HT1080 (cell line): ENCODE measurements at places on chromosomes 5 and 9. TPM values are rescaled to one million over a fixed set of nuclear protein-coding genes. Genes with fewer than 3 reads are reported as not detected.

KCNV2 gene
- total RNA-seq: not detected in 2 replicates

MTAP gene
- 1.8 and 1.9 TPM in 2 replicates for total RNA-seq

SLC2A6 gene
- 2.3 and 2.4 TPM in 2 replicates for total RNA-seq

ZBTB26 gene
- 4.2 and 5.4 TPM in 2 replicates for total RNA-seq

TMED7 gene
- total RNA-seq: 180 and 288 TPM in 2 replicates

C9orf43 gene
- total RNA-seq: 0.20 and 0.37 TPM in 2 replicates

TAF9 gene
- total RNA-seq: 144 and 189 TPM in 2 replicates

PLEKHG4B gene
- 0.27 and 0.61 TPM in 2 replicates for total RNA-seq
